ENCODE measurements at places on chromosomes 4 and X. TPM values are rescaled to one million over a fixed set of nuclear protein-coding genes. Genes with fewer than 3 reads are reported as not detected.
A peak's percentile ranks its signal among the peaks of the same experiment; 100 is the strongest.

DNA sequence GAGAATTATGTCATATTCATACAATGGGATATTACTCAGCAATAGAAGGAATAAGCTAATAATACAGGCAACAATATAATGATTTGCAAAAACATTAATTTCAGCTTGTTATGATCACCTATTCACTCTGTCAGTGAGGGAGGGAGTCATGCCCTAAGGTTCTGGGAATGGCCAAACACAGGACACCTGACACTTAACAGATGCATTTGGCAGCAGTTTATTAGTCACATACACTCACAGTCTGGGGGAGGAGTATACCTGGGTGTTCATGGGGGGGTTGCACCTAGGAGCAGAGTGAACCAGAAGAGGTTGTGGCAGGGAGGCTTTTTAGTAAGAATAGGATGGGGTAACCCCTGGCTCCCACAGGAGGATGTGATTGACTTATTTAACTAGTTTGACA, 38.3 kb downstream of the SERPINA7 start:
- no peak for DNase-seq

DNA sequence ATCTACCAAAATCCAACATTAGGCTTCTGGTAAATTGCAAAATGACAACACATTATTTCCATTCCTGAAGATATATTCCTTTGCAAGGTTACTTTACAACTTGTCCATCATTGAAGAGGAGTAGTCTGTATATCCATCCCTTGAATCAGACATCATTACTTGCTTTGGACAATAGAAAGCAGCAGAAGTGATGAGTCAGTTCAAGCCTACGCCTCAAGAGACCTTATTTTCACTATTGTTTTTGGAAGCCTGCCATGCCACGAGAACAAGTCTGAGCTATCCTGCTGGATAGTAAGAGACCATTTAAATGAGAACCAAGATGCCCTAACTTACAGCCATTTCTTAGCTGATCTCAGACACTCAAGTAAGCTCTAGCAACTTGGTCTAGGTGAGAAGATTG, 246.0 kb upstream of the HHIP start:
- peak; percentile 90 for DNase-seq

Gene KLB
- total RNA-seq, result not detected

GRCh38 chrX:17448188-17448587, 73.2 kb downstream of the NHS start:
- DNase-seq, result no peak

Gene SORCS2
- total RNA-seq, result 1.6 TPM

GRCh38 chrX:9345957-9346356, 118.9 kb upstream of the TBL1X start:
- no peak for DNase-seq

DNA sequence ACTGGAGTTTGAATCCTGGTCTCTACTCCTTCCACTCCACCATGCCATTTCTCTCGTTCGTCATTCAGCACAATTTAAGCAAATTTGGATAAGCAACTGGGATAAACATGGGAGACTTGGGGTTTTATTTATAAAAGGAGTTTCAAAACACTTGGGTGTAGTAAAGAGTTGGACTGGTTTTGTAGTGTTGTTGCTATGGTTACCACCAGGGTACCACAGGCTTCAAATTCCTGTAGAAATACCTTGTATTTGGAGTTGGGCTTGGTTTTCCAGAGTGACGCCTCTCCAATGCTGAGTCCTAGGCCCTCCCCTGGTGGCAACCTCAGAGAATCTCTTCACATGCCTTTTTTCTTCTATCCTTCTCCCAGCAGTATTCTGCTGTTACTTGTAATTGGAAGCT, 27.9 kb upstream of the PHOX2B start:
- no peak for DNase-seq

DNA sequence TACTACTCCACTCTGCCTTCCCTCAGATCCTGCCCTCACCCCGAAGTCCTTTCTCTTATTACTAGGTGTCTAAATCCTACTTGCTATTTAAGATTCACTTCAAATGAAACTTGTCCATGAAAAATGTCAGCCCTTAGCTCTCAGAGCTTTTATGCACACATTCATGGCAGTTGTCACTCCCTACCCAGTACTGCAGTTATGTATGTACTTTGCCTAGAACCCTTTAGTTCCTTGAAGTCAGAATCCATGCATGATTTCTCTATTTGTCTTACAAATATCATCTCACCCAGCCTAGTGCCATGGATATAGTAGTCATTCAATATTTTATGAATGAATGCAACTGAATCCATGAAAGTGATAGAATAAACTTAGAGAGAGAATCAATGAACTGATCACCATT, 3.3 kb upstream of the EPGN start:
- no peak for DNase-seq

- DNase-seq, result no peak
Observed at GRCh38 chrX:102067966-102068723, 57.3 kb upstream of the TCEAL2 start.

- DNase-seq, result no peak
Observed at GRCh38 chr4:174538876-174539250, 16.6 kb upstream of the HPGD start.

DNA sequence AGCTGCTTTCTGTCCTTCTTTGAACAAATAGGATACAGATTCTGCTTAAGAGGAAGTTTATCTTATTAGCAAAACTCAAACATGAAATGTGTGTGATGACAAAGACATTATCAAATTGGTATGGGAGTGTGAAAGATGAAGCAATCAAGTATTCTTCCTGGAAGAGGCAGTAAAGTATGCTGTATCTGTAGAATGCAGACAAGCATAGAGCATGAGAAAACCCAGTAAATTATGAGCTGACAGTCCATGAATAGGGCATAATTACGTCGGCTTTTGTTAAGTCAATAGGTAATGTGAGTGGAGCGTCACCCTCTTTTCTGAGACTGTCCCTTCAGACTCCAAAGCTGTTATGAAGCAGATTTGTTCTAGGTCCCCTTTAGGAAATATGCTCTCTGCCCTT, 458.6 kb upstream of the NWD2 start:
- no peak for DNase-seq

DNA sequence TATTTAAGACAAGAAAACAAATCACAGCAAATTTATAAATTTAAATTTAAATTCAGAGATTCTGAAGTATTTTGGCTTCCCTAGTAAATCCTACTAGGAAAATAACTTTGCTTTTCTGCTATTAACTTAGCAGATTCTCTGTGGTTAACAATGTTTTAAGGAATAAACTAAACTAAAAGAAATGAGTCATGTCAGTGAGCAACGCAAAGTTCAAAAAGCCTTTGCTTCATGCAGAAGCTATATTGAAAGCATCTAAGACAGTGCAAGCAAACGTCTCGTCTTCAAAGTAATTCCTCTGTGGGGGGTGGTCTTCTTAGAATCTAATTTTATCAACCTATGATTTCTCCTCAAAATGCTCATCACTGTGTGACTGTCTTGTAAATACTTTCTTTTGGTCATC, 30.1 kb downstream of the GABRB1 start:
- peak; percentile 43 for DNase-seq

DNA sequence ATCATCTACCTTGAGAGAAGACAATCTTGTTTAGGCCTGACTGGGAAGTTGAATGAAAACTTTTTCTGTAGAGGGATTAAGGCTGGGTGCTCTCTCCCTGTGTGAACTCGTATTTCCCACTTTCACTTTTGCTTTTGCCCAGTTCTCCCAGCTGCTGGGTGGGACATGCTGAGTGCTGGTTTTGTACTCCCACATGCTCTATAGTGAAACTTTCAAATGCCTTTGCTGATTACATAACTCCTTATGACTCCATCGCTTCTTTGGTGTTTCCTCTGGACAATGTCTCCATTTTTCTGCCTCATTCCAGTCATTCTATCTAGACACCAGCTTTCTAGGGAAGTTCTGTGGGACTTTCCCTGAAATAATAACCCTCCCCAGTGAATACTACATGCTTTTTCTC, 100.5 kb downstream of the CLNK start:
- peak; percentile 70 for DNase-seq

DNA sequence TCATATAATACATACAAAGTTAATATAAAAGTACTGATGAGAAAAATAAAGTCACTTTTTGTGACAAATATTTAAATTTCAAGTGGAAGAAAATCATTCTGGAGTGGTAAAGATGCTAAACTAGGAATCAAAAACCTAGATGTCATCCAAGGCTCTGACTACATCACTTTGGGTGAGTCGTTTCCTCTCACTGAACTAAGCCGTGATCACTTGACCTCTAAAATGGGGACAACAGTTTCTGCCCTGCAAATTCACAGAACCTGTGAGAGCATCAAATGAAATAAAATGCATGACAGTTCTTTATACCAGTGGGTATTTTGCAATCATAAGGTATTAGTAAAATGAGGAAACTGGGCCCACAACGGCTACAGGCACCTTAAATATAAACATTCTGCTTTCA, 63.8 kb downstream of the PRDM5 start:
- peak; percentile 42 for DNase-seq

Measured in HT1080 (cell line).